ENCODE measurements at places on chromosomes 3 and 15.

DNA sequence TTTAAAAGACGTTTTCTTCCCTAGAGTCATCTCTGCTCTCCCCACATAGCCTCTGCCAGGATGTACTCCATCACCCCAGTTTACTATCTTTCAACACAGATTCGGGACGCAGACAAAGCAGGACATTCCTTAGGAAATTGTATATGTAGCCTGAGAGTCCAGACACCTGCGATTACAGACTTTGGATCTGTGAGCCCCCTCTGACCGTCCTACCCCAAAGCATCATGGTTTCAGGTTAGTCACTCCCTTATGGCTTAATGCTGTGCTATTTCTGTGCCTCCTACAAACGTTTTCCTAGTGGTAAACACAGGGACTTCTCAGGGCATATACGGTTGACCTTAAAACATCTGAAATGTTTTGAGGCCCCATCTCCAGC is 234.0 kb upstream of the BHLHE40 start:
- DNase-seq = no peak

DNA sequence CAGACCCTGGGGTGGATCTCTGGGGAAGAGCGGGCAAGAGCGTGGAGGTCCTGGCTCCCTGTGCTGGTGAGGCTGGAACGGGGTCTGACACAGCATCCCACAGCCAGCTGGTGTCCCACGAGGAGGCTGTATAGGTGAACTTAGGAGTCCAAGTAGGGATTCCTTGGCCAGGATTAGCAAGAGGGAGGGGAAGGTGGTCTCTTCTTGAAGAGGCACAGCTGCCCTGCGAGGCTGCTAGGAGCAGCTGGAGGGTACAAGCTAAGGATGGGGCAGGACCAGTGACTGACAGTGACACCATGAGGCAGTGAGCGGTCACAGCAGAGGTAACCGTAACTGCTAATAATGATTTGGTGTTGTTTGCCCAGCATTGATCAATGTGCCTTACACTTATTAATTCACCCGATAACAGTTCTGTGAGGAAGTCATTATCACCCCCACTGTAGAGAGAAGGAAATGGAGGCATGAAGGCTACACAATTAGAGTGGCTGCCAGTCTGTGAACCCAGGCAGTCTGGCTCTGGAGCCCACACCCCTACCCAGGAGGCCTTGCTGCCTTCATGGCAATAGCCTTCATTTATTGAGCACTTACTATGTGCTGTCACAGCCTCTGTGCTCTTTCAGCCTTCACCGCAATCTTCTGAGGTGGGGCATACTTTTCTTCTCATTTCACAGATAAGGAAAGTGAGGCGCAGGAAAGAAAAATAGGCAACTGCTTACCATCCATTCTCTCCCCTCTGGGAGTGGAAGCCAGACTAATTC is 59.4 kb downstream of the TMEM44 start:
- peak; percentile 54 for DNase-seq

DNA sequence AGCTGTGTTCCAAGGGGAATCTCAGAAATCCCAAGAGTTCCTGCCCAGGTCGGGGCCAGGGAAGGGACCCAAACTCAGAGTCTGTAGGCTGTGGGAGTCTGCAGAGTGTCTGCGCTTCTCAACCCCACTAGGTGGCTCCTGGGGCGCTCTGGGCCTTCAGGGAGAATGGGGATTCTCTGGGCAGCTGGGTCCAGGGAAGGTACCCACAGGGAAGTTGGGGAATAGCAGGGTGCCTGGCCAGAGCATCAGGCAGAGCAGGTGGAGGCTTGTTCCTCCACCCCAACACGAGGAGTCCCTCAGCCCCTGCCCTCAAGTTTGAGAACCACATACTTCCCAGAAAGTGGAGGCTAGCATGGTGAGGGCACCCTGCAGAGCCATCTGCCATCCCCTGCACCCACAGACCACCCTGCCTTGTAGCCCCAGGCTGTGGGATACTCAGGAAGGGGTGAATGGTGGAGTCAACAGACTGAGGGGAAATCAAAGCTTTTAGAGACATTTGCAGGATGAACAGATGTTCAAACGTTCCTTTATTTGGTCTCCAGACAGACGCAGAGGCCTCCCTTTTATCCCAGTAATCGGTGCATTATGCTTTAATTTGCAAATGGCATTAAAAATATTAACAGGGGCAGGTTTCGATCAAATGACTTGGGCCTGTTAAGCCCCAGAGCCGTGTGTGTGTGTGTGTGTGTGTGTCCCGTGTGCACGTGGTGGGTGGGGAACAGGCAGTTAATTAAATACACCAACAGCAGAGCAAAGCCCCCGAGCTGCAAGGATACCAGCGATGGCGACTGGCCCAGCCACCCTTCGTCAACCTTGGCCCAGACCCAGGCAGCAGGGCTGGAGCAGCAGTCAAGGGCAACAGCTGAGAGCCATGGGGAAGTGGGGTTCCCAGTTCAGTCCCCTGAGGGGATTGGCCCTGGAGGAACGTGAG is 57.7 kb downstream of the DNAJB8 start:
- peak; percentile 59 for DNase-seq

GRCh38 chr15:78921517-78921916 is 23.3 kb downstream of the CTSH start:
- no peak for DNase-seq

GRCh38 chr3:190307164-190307545 is 15.1 kb downstream of the CLDN1 start:
- DNase-seq = no peak

- DNase-seq = no peak
Observed at GRCh38 chr3:136184703-136185102, 11.4 kb downstream of the MSL2 start.

GRCh38 chr3:176927706-176928581 is 269.3 kb downstream of the TBL1XR1 start:
- no peak for DNase-seq

- no peak for DNase-seq
Observed at GRCh38 chr15:71638876-71639275, 171.5 kb upstream of the NR2E3 start.

- DNase-seq = no peak
Observed at GRCh38 chr3:170572665-170573253, 13.1 kb downstream of the SLC7A14 start.

- DNase-seq = no peak
Observed at GRCh38 chr3:103170651-103171050, 735.8 kb downstream of the ZPLD1 start.

DNA sequence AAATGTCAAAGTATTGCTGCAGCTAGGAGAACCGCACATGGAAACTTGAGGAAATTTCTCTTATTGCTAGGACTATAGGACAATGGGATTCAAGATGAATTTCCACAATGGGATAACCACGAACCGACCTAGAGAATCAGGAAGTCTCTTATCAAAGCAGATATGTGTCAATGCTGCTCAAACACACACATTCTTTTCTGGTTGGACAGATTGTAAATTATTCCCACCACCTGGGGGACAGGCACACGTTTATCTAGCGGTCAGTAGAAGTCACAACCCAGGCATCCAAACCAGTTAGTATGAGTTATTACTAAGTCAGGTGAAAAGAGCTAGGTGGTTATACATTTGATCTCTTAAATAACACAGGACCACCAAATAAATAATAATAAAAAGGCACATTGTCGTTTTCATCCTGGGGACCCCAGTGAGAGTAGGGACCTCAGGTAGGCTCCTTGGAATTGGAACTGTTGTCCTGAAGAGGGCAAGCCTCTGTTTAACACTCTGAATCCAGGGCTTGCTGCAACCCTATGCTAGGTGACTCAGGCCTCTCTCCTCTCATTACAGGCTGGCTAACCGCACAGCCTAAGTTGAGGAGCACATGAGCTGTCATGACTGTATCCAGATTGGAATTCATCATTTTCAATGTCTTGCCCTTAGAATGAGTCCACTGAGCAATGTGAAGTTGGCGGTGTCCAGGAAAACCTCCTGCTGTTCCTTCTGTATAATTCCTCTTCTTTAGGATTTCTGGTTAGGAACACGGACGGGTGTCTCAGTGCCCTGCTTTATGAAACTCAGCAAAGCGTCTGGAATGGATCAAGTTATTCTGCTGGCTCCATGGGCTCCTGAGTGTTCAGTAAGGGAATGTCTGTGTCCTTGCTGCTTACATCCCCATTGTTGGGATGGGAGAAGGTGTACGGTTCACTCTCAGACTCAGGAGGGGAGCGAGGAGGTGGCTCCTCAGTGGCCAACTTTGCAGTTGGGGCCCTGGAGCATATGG is 59.0 kb downstream of the CLEC3B start:
- no peak for DNase-seq

- DNase-seq = peak; percentile 43
Observed at GRCh38 chr3:123414973-123415775, 33.7 kb downstream of the ADCY5 start.

GRCh38 chr3:52396011-52396906 is 48.6 kb downstream of the SEMA3G start:
- no peak for DNase-seq

DNA sequence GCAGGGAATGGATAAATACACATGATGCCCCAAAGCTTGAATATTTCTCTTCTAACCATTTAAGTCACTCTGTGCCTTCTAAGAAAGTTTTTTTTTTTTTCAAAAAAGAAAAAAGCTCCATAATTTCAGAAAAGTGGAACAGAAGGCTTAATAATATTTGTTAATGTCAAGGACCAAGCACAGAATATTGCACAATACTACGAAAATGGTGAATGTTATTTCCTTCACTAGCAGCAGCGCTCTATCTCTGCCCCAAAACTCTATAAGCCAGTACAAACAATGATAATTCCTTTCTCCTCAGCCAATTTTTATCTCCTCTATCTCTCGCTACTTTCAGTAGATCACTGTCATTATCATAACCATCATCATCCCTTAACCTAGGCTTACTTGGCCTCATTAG is 72.7 kb downstream of the FEZF2 start:
- no peak for DNase-seq

DNA sequence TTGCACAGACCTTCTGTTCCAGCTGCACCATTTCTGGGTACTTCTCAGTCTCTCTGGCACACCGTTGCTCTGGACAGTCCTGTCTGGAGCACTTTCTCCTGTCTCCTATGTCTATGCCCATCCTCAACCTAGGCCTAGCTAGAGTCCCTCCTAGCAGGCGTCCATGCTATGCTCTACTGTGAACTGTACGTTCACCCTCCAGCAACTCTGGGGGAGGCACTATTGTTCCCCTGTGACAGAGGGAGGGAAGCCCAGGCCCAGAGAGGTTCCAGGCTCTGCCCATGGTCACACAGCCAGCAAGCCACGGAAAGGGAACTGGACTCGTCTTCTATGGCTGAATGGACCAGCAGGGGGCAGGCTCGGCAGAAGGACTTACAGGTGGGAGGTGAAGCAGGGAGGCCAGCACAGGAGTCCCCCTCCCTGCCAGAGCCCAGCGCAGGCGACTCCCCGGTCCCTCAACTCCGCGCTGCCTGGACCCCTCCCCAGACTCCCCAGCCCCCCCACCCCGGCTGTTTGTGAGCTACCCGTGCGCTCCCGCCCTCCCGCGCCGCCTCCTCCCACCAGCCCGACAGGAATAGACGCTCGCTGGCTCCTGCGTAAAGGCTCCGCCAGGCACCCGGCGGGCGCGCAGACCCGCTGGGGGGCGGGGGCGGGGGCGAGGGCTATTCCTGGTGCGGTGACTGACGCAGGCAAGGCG is 1.7 kb upstream of the LINGO1 start:
- DNase-seq = peak; percentile 47

GRCh38 chr15:62824111-62825015 is 218.2 kb upstream of the TPM1 start:
- DNase-seq = no peak

GRCh38 chr15:77796046-77796729 is 163.5 kb upstream of the LINGO1 start:
- DNase-seq = no peak

GRCh38 chr3:21405671-21406667 is 345.0 kb downstream of the ZNF385D start:
- DNase-seq = no peak

DNA sequence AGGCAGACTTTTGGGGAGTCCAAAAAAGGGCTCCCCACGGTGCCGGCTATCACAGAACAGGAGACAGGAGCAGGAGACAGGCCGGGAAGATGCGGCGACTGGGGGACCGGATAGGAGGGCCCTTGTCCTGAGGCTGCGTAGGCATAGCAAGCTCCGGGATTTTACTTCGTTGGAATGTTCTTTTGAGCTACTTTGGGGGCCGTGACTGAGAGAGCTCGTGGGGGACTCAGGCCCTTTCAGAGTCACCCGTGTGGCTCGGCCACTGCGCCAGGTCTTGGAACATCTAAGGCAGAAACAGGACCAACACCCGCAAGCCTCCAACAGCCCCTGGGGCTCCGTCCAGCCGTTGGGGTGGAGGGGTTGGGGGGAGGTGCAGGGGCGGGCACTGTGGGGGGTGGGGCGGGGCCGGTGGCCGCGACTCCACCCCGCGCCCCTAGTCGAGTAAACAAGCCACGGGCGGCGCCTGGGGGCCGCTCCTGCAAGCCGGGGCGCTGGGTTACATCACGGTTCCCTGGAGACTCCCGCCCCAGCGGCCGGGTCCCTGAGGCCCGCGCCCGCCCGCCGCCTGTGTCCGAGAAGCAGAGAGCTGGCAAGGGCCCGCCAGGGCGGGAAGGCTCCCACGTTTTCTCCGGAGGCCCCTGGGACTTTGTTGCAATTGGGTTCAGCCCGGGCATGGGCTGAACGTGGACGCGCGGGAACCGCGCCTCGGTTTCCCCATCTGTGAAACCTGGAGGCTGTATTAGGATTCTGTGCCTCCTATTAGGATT is 23.3 kb upstream of the C15orf39 start:
- peak; percentile 78 for DNase-seq

Data from heart left ventricle (tissue), 16 donors.